ENCODE measurements at places on chromosomes 5 and 9.

DNA sequence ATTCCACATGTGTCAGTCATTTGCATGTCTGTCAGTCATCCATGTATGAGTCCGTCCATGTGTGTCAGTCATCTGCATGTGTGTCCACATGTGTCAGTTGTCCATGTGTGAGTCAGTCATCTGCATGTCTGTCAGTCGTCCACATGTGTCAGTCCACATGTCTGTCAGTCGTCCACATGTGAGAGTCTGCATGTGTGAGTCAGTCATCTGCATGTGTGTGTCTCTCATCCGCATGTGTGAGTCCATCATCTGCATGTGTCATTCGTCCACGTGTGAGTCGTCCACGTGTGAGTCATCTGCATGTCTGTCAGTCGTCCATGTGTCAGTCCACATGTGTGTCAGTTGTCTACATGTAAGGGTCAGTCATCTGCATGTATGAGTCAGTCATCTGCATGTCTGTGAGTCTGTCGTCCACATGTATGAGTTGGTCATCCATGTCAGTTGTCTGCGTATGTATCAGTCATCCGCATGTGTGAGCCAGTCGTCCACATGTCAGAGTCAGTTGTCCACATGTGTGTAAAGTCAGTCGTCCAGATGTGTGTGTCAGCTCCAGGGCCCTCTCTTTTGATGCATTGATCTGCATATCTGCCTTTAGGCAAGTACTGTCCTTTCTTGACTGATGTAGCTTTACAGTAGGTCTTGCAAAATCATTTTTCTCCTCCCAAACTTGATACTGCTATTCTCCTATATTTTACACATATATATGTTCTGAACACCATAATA is 72.5 kb upstream of the CACNA1B start:
- no peak for DNase-seq

DNA sequence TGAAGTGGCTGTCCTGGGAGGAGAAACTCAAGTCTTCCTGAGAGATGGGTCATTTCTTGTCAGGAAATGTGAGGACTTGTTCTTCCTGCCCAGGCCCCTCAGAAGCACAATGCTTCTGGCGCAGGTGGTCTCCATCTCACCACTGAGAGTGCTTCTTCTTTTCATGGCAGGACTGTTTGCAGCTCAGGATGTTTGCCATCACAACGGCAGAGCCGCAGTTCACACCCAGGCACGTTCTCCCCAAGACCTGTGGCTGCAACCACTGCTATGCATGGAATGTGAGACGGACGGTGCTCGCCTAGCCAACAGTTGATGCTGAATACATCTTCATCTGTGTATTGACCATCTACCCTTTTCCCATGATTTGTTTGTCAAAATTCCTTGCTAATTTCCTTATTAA is 216.3 kb downstream of the GADD45G start:
- DNase-seq: no peak

- no peak for DNase-seq
These were observed 184.6 kb upstream of the PUM3 start for GRCh38 chr9:3028535-3028934.

- no peak for DNase-seq
These were observed 3.1 kb downstream of the NINJ1 start for GRCh38 chr9:93130861-93131481.

DNA sequence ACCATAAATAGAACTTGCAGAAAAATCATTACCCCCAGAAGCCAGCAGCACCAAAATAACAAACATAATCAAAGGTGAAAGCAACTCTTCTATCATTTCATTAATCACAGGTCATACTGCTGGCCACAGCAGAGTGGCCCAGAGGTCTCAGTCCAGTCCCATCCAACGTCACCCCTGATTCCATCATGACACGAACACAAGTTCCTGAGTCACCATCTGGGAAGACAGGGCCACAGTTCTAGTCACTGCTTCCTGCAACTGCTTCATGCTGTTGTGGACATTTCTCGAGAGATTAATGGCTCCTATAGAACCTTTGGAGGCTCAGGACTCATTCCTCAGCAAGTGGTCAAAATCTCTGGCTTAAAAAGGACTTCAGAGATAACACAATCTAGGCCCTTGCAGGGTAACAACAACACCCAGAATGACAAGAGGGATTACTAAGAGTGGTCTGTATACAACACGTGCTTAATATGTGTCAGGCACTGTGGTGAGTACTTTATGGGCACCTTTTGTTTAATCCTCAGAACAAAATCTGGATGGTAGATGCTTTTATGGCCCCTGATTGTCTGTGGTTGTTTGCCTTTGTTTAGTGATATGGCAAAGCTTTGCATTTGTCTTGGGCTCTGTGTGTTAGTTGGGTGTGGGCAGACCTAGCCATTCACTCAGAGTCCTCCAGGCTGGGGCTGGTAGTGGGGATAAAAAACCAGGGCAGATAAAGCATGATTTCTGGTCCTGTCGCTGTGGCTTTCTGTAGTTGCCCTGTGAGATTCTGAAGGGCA is 184.3 kb downstream of the DAB2IP start:
- DNase-seq: no peak

DNA sequence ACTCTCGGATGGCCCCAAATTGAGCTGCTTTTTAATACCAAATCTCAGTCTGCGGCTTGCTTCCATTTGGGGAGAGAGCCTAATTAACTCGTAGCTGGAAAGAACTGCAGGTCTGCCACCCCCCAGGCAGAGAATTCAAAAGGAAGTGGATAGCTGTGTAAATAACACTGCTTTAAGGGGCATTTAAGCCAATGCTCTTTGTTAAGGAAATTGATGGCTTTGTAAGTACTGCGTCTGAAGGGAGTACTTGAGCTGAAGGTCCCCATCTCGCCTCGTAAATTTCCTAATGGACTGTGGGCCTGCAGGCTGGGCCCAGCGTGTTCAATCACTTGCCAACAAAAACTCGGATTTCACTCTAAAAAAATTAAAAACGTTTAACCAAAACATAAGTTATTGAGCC is 132.7 kb downstream of the PAPPA start:
- no peak for DNase-seq

- DNase-seq: no peak
These were observed 128.1 kb downstream of the ACTL7B start for GRCh38 chr9:108727580-108728111.

DNA sequence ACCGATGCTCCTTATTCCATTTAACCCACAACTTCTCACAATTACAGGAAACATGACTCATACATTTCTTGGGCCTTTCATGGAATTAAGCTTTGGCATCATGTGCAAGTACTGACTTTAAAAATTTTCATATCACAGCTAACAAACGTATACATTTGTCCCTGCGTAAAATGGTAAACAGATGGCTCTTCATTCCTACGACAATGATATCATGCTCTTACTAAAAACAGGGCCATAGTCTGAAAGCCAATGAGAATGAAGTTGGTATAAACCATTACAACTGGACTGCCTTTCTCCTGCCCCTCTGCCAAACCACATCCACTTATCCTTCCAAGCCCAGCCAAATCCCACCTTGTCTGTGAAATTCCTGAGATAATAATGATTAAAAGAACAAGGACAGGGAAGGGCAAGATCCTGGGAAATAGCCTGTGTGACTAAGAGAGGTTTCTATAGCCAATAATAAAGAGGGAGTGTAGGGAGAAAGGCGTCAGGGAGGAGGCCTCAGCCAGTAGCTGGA is 44.9 kb upstream of the ZNF366 start:
- DNase-seq: no peak

- DNase-seq: no peak
These were observed 21.0 kb upstream of the RASGEF1C start for GRCh38 chr5:180230017-180230416.

DNA sequence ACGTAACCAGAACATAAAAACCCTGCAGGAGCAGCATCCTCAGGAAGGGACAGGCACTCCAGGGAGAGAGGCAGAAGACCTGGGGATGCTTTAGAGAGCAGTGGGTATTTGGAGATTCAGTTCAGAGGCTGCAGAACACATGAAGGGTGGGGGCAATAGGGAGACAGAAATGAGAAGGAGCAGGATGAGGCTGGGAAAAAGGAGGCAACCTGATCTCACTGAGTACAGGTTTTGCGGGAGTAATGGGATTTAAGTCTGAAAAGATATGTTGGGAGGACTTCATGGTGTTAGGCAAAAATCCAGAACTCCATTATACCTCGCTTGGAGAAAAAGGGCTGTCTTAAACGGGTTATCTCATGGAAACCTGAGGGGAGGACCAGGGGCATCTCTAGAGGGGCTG is 41.3 kb upstream of the GARNL3 start:
- no peak for DNase-seq

DNA sequence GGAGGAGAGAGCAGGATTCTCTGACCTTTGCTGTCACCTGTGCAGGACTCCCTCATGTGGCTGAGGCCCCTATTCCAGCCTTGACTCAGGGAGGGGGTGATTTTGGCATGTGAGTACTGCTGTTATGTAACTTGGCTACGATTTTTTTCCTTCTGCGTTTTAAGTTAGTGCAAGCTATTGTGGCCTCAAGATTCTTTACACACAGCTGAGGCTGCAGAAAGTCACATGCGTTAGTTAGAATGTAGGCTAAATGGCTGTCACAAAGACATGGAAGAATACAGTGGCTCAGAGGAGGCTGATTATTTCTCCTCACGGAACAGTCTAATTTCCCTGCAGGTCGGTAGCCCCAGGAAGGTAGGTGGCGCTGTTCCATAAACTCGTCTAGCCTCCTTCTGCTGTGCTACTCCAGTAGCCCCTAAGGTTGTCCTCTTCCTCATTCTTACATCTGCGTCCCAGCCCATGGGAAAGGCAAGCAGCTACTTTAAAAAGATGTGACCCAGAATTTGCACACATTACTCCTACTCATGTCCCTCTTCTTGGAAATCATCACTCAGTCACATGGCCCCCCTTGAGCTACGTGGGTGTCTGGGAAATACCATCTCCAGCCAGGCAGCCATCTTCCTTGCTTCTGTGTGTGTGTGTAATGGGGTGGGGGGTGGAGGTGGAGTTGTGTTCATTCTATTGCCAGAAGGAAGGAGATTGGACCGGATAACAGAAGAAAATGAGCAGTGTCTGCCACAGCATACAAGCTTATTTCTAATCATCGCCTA is 486.6 kb downstream of the CCDC171 start:
- DNase-seq: no peak

GRCh38 chr5:44294516-44294915 is 94.7 kb downstream of the FGF10 start:
- no peak for DNase-seq

GRCh38 chr9:69455311-69455710 is 130.3 kb downstream of the ENTREP1 start:
- no peak for DNase-seq

DNA sequence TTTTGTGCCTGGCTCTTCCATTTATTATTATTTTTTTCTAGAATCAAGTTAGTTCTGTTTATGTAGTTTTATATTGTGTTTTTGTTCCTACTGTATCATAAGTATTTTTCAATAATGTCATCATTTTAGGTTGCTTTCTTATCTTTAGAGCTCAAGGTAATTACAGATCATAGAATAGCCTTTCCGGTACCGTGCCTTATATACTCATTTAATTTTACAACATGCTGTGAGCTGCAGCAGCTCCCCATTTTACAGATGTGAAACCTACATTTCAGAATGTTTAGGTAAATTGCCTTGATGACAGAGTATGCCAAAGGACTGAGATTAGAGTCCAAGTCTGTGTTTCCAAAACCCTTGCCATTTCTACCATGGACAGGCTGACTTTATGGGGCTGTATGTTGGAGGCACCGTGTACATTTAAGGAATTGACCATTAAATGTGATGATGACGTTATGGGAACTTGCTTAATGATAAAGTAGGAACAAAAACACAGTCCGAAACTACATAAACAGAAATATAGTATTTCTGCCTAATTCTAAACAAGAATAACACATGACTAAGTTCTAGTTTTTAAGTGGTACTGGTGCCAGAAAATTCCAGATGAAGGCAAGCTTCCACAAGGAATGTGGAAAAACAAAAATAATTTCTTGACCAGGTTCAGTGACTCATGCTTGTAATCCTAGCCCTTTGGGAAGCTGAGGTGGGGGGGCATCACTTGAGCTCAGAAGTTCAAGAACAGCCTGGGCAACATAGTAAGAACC is 97.7 kb downstream of the IQGAP2 start:
- DNase-seq: no peak

GRCh38 chr5:172147857-172148256 is 40.2 kb downstream of the STK10 start:
- no peak for DNase-seq

DNA sequence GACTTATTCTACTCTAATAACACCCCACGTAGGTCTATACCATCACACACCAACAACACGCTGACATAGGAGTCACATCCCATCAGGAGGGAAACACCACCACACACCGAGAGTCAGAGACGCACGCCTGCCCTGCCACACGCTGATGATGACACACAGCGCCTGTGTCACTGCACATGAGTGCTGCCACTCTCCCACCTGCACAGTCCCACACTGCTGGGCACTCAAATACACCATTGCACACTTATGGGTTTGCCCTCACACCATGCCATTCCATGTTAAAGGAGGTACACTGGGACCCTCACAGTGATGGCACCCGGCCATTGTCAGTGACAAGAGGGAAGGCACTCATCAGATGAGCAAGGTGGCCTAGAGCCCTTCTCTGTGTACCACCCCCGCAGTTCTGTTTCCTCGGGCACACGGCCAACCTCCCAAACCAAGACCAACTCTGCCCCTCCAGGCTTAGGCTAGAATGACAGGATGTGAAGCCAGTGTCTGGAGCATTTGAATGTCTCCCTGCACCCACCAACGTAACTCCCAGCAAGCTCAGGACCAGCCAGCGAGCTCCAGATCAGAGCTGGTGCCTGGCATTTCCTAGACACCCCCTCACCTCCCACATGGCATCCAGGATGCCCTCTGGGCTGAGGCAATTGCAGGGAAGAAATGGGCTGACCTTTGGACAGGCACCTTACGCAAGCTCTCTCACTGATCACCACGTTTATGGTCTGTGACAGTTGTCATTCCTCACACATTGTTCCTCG is 3.6 kb upstream of the CPLX2 start:
- DNase-seq: no peak

DNA sequence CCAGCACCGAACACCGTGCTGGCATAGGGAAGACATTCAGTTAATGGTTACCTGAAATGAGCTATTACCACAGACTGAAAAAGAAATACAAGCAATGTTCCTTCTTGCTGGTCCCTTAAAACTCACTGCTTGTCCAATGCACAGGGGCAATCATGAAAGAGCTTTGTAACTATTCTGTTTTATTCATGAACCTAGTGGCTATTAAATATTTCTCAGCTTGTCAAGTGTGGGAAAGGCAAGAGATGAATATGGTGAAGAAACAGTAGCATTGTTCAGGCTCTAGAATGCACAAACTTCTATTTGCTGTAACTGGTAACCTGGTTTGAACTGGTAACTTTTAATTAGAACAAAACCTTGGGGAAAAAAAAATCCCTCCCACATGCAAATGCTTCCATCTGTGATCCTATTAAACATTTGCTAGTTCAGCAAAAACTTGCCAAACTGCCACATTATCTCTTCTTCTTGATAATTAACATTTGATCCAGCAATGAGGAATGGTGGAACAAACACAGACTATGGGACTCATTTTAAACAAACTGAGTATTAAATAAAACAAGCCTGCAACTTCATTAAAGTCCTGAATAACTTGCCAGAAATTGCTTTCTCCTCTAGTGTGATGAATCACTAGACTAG is 36.1 kb downstream of the YIPF5 start:
- no peak for DNase-seq
